ENCODE measurements at places on chromosomes 3 and 15. TPM values are rescaled to one million over a fixed set of nuclear protein-coding genes. Genes with fewer than 3 reads are reported as not detected.

Gene ASB14
- not detected for total RNA-seq

DNA sequence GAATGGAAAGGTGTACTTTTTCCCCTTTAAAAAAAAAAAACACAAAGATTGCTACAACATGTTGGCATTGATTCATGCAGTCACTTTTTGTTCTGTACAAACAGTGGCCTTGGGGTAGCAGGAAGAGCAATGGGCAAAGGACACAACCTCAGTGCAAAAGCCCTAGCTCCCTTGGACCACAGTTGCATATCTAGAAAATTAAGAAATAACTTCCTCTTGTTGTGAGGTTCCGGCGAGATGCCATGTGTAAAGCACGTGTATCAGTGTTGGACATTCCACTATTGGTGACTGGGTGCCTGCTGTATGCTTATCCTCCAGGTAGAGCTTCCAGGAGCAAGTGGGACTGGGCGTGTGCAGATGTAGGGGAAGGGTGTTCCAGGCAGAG, 164.5 kb downstream of the THSD4 start:
- DNase-seq, result no peak

Gene SLC30A4
- total RNA-seq, result 11.2 TPM

GRCh38 chr3:5330152-5330810, 142.8 kb downstream of the EDEM1 start:
- DNase-seq, result peak; percentile 91

Gene LRRC34
- not detected for total RNA-seq

- DNase-seq, result peak; percentile 97
Measured at GRCh38 chr15:67150023-67150860, 84.8 kb downstream of the SMAD3 start.

GRCh38 chr3:36991147-36991546, 1.8 kb downstream of the EPM2AIP1 start:
- DNase-seq, result no peak

DNA sequence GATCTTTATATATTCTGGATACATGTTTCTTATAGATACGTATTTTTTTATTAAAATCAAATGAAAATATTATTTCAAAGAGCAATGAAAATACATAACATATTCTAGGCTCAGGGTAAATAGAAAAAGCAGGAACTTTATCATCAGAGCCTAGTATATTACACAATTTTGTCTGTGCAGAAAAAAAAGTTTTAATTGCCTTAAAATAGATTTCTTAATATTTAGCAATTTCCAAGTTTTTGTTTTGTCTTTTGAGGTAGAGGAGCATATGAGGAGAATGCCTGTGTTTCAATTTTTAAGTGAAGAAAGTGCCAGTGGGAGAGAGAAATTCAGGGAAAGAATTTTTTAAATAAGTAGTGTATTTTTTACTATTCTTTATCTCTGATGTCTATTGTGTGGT, 10.5 kb downstream of the CAPN7 start:
- DNase-seq, result no peak

DNA sequence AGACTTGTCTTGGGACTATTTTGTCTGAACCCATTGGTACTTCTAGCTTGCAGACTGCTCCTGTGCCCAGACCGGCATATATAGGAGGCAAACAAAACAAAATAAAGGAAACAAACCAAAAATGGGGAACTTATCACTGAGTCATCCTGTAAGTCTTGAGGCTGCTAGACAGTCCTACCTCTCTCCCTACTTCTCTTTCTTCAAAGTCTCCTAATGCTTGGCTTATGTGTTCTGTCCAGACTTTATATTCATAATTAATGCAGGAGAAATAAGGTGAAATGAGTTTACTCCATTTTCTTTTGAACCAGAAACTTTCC, 266.2 kb downstream of the ZNF385D start:
- no peak for DNase-seq

DNA sequence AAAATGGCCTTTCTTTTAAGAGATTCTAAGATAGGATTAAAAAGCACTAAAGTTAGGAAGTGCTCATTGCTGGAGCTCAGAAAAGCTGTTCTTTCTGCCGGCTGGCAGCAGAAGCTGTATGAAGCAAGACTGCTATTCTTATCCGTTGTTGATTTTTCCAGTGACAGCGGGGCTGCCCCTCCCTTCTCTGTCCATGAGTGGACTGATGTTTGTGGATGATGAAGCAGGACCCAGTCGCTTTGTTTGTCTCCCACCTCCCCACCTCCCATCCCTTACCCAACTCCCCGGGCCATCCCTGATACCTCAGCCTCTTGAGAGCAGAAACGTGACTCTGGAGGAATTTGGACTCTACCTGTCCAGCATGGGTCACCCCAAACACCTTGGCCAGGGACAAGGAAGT, 10.3 kb upstream of the MUSTN1 start:
- DNase-seq, result no peak

DNA sequence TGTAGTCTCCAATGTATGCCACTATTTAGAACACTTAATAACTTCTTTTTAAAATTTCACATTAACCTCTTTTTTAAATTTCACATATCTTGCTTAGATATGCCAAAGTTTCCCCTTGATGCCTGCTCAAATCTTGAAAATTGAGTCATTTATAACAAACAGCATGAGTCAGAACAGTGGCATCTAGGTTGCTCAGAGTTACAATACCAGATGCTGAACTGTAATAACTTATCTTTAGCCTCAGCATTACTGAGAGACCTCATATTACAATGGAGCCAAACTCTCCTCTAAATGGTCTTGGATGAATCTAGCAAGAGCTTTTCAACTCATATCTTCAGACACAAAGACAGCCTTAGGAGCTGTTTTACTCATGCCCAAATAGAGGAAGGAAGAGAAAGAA, 439.3 kb upstream of the ARPP21 start:
- peak; percentile 3 for DNase-seq

DNA sequence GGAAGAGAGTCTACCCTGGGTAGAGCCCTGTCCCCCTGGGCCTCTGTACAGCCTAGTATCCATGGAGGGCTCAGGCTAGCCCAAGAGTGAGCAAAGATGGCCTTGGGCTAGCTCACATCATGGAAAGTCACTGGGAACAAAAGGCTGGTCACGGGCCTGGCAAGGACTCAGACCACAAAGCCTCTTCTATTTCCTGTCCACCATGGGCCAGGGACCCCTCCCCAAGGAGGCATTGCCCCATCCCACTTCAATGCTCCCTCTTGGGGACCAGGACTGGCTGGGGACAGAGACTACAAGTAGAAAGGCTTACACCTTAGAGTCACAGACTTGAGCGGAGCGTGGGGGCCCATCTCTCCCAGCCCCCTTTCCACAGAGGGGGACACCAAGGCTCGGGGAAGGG, 16.9 kb downstream of the DUSP7 start:
- no peak for DNase-seq

Gene GPR87
- 72.3 TPM for total RNA-seq

Gene RAB43
- 23.5 TPM for total RNA-seq

GRCh38 chr3:55608301-55608937, 121.3 kb upstream of the WNT5A start:
- DNase-seq, result no peak

DNA sequence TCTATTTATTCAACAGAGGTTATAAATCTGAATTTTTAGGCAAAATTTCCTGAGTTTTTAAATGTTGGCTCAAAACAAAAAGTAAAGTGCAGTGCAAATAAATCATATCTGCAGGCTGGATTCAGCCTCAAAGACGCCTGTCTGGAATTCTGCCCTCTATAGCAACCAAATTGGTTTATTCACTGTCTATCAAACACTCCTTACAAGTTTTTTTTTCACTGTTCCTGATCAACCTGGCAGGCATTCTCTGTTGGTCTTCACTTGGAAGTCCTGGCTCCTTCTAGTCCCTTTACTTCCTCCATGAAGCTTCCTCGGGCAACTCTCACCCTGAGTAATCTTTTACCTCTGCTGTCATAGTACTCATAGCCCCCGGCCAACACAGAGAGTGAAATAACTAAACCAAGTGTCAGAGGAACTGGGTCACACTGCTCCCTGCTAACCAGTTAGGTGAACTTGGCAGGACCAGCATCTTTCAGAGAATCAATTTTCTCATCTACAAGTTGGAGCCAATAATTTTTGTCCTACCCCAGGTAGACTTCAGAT, 36.8 kb upstream of the TIPARP start:
- DNase-seq, result peak; percentile 65

DNA sequence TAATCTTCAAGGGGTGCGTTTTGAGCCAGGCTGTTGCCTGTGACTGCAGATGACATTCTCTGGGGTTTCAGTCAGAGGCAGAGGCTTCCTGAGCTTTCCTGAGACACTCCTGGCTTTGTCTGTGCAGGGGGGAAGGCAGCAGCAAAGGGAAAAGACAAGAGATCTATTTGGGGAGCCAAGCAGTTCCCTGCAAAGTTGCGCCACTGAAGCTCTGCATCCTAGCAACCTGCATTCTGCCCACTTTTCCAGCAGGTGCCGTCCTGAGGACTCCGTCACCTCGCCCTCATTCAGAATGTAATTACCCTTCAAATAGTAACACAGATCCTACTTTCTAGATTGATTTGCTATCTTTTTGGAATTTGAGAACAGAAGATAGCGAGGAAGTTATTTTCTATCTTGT, 1.9 kb upstream of the TMEM158 start:
- DNase-seq, result no peak

- DNase-seq, result no peak
Measured at GRCh38 chr3:100105501-100105900, 8.8 kb downstream of the FILIP1L start.

Gene CPB1
- not detected for total RNA-seq

DNA sequence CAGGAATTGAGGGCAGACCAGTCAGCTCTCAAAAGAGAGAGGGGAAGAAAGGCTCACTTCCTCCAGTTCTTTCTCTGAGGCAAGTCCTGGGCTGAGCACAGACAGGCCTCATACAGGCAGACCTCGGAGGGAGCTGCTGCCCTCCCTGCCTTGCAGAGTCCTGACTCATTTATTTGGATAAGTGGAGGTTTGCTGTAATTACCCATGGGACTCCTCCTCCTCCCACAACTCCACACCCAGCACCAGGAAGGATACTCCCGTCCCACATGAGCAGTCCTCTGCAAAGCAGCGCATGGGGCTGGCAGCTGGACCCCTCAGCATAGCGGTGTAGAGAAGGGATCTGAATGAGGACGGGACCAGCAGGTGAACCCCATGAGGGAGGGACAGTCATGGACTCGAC, 13.4 kb upstream of the SCN10A start:
- DNase-seq, result peak; percentile 60

- no peak for DNase-seq
Measured at GRCh38 chr3:129722527-129722926, 116.1 kb upstream of the PLXND1 start.

Gene CEP152
- total RNA-seq, result 2.5 TPM

DNA sequence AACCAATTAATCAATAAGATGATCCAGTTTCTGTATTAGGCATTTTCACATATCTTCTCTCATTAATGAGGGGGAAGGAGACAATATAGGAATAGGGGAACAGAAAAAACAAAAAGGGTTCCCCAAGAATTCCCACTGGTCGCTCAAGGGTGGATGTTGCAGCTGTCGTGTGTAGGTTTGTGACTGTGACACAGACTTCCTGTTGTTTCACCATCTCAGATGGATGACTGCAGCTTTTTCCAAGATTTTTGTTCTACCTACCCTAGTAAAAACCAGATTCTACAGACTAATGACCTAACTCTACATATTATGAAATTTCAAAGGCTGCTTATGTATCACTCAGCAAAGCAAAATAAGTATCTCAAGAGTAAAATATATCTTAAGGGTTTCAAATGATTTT, 73.7 kb upstream of the MB21D2 start:
- DNase-seq, result no peak

GRCh38 chr15:49313650-49314049, 109.4 kb upstream of the FGF7 start:
- DNase-seq, result peak; percentile 60

DNA sequence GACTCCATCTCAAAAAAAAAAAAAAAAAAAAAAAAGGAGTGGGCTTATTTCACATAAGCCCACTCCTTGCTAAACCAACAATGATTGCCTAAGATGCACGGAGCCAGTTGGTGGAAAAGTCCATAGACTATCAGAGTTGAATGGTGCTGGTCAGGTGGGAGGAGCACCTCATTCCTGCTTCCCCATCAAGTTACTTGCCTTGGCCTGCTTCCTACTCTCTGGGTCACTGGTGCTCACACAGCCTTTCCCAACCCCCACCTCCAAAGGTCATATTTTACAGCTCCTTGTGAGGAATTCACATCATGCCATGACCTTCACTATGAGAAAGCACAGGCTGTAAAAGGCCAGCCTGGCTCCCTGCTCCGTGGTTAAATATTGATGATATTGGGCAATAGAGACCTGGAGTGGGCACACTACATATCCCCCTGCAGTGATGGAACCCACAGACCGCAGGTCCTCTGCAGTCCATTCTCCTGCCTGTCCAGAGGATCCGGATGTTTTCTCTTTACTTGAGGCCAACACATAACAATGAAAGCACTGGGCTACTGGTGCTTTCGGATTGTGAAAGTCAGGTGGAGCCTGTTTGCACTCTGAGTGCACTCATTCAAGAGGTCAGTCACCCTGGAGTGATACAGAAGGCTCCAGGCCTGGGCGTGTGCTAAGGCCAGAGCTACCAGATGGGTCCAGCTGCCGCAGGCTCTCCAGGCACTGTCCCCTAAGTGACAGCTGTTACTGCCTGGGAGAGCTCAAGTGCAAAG, at the start of gene SLC51B:
Gene SLC51B (plus strand): TSS at position 664 of the 758 bp plus-strand sequence. CDS start 4,618 bp downstream, outside the sequence.
- DNase-seq, result no peak

Gene OR4M2
- not detected for total RNA-seq

Gene ALG1L2
- total RNA-seq, result 1.3 TPM

DNA sequence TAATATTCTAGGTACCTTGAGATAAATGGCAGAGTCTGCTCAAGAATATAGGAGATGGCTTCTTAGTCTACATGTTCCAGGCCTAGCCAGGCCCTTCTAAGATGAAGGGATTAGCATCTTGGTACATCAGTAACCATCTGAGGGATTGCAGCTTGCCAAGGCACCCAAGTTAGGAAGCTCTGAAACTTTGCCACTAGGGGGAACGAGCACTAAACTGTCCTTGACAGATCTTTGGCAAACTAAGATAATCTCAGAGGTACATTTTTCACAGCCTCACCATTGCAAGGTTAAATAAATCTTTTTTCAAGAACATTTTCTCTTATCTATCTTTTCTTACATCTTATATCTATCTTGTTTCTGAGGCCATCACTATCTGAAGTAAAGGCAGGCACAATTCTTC, 351.2 kb downstream of the RAP2B start:
- DNase-seq, result peak; percentile 20

GRCh38 chr15:69132977-69133861, 27.2 kb upstream of the GLCE start:
- peak; percentile 14 for DNase-seq

DNA sequence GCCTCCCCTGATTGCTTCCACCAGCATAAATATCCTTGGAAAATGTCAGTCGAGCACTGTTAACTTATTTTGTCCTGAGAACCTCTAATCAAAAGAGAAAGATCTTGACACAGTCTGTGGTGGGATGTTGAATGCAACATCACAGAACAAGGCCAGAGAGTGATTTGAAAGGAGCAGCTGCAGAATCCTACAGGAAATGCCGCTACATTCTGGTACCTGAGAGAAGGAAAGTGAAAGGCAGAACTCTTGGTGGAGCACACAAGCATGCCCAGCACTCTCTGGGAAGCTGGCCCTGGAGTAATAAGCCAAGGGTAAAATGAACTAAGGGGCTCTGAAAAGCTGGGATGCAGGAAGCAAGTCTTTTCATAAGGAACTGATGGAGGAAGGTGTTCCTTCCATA, 75.8 kb downstream of the CBLB start:
- DNase-seq, result no peak
